ENCODE measurements at places on chromosomes 4 and X. TPM values are rescaled to one million over a fixed set of nuclear protein-coding genes. Genes with fewer than 3 reads are reported as not detected.

DNA sequence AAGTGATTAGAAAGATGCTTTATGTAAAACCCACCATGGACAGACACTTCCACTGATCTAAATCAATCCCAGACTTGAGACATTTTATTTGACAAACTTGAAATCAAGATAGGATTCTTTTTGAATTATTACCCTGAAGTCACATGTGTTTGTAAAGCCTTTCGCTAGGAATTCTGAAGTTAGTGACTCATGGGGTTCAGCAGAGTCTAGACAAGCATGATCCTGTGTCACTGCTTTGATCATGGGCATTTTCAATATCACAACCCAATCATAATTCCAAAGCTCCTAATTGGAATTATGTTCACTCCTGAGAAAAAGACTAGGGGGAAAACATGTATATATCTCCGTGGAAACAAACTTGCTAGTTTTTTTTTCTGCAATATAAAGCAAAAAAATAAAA lies 67.5 kb upstream of the BMP3 start:
- H3K36me3 ChIP-seq, result no peaks in the 10 kb centered on the region
- no peak overlapping the region for H3K27ac ChIP-seq
- no peak overlapping the region for H3K4me3 ChIP-seq
- DNase-seq, result no peak
- no peaks in the 10 kb centered on the region for H3K27me3 ChIP-seq

- H3K4me3 ChIP-seq, result no peak overlapping the region
- no peaks in the 10 kb centered on the region for H3K36me3 ChIP-seq
- DNase-seq, result no peak
- no peaks in the 10 kb centered on the region for H3K4me1 ChIP-seq
- no peak overlapping the region for H3K27ac ChIP-seq
Measured at GRCh38 chr4:146269228-146269653, 54.9 kb downstream of the REELD1 start.

DNA sequence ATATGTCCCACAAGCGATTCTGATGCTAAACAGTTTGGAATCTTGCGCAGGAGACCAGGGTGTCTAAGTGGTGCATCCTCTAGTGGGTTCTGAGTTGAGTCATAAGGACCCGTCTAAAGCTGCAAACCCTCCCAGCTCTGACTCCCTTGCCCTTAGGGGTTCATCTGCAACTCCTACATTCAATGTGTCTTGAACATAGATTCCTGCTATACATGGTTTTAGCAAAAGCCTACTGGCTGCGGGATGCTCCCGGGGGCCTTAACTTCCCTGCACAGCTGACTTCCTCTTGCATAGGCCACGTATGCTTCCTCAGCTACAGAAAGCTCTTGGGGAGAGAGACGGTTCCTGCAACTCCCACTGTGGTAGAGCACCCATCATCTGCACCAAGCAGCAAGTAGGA lies 236.7 kb downstream of the EVC2 start:
- no peaks in the 10 kb centered on the region for H3K4me1 ChIP-seq
- H3K36me3 ChIP-seq, result peaks cover 14% of the 10 kb centered on the region
- no peak overlapping the region for H3K4me3 ChIP-seq
- H3K27me3 ChIP-seq, result no peaks in the 10 kb centered on the region
- DNase-seq, result no peak

GRCh38 chrX:136488706-136489105 lies 959 bp downstream of the BRS3 start:
- H3K4me3 ChIP-seq, result no peak overlapping the region
- H3K27me3 ChIP-seq, result peaks cover 11% of the 10 kb centered on the region
- no peaks in the 10 kb centered on the region for H3K36me3 ChIP-seq
- H3K27ac ChIP-seq, result no peak overlapping the region
- no peaks in the 10 kb centered on the region for H3K4me1 ChIP-seq

GRCh38 chrX:13985697-13986435 lies 43.8 kb downstream of the GEMIN8 start:
- H3K4me1 ChIP-seq, result no peaks in the 10 kb centered on the region
- no peaks in the 10 kb centered on the region for H3K36me3 ChIP-seq
- DNase-seq, result no peak
- H3K27ac ChIP-seq, result no peak overlapping the region

- no peaks in the 10 kb centered on the region for H3K4me1 ChIP-seq
- no peaks in the 10 kb centered on the region for H3K27me3 ChIP-seq
- DNase-seq, result no peak
- H3K27ac ChIP-seq, result no peak overlapping the region
Measured at GRCh38 chr4:120838784-120839183, 83.7 kb downstream of the PRDM5 start.

- no peaks in the 10 kb centered on the region for H3K36me3 ChIP-seq
- no peaks in the 10 kb centered on the region for H3K27me3 ChIP-seq
- H3K27ac ChIP-seq, result peak overlapping the region; percentile 20
- no peaks in the 10 kb centered on the region for H3K4me1 ChIP-seq
Measured at GRCh38 chr4:24973404-24973746, 57.4 kb downstream of the LGI2 start.

- no peaks in the 10 kb centered on the region for H3K4me1 ChIP-seq
- no peak overlapping the region for H3K27ac ChIP-seq
- DNase-seq, result peak; percentile 59
- H3K36me3 ChIP-seq, result no peaks in the 10 kb centered on the region
- H3K27me3 ChIP-seq, result no peaks in the 10 kb centered on the region
Measured at GRCh38 chrX:8738588-8739189, 6.8 kb upstream of the ANOS1 start.

- H3K36me3 ChIP-seq, result no peaks in the 10 kb centered on the region
- no peak overlapping the region for H3K27ac ChIP-seq
- H3K27me3 ChIP-seq, result no peaks in the 10 kb centered on the region
- no peak for DNase-seq
- H3K4me3 ChIP-seq, result no peak overlapping the region
Measured at GRCh38 chrX:11164433-11164832, 53.3 kb downstream of the HCCS start.

- DNase-seq, result peak; percentile 19
- H3K27ac ChIP-seq, result no peak overlapping the region
- H3K27me3 ChIP-seq, result no peaks in the 10 kb centered on the region
- no peaks in the 10 kb centered on the region for H3K4me1 ChIP-seq
Measured at GRCh38 chr4:7424553-7425111, 10.1 kb downstream of the PSAPL1 start.

GRCh38 chr4:26061248-26061986 lies 147.4 kb downstream of the SMIM20 start:
- no peaks in the 10 kb centered on the region for H3K36me3 ChIP-seq
- H3K27me3 ChIP-seq, result no peaks in the 10 kb centered on the region
- no peak overlapping the region for H3K4me3 ChIP-seq
- peak; percentile 43 for DNase-seq
- H3K4me1 ChIP-seq, result no peaks in the 10 kb centered on the region
- no peak overlapping the region for H3K27ac ChIP-seq

DNA sequence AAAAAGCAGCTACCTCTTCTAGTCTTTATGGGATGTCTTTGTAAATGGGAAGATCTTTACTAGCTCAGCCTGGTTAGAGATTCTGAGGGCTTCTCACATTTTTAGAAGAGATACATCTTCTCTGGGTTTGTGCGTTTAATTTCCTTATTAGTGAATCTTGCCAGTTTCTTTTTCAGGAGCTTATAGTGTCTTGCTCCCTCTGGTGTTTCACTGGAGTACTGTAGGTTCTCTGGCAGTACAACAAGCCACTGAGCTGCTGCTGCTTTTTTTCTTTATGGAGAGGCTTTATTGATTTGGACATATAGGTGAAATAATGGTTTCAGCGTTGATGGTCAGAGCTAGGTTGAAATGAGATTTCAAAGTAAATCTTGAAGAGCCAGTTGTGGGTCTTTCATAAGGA lies 82.9 kb downstream of the LAS1L start:
- no peak overlapping the region for H3K4me3 ChIP-seq
- DNase-seq, result peak; percentile 20

GRCh38 chr4:110540581-110540980 lies 64.6 kb downstream of the ENPEP start:
- no peak overlapping the region for H3K4me3 ChIP-seq
- H3K27ac ChIP-seq, result no peak overlapping the region
- H3K36me3 ChIP-seq, result no peaks in the 10 kb centered on the region
- H3K4me1 ChIP-seq, result peaks cover 7% of the 10 kb centered on the region
- no peaks in the 10 kb centered on the region for H3K27me3 ChIP-seq

DNA sequence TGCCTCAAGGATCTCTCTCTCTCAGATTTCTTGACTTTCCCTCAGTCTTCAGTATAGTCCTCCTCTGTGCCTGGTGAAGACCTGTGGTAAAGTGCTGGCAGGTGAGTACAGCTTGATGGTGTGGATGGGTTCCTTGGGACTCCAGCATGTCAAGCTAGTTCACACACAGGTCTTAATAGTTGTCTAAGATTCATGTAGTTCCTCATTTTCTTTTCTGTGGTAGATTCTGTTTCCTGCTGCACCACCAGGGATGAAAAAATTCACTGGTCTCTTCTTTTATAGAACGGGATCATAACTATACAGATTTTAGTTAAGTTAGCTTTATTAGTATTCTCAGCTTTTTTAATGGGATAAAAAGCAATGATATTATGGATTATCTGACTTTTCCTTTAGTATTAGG lies 32.5 kb upstream of the PAQR3 start:
- no peaks in the 10 kb centered on the region for H3K36me3 ChIP-seq
- no peaks in the 10 kb centered on the region for H3K4me1 ChIP-seq
- DNase-seq, result no peak
- H3K4me3 ChIP-seq, result no peak overlapping the region
- peak overlapping the region; percentile 9 for H3K27ac ChIP-seq

DNA sequence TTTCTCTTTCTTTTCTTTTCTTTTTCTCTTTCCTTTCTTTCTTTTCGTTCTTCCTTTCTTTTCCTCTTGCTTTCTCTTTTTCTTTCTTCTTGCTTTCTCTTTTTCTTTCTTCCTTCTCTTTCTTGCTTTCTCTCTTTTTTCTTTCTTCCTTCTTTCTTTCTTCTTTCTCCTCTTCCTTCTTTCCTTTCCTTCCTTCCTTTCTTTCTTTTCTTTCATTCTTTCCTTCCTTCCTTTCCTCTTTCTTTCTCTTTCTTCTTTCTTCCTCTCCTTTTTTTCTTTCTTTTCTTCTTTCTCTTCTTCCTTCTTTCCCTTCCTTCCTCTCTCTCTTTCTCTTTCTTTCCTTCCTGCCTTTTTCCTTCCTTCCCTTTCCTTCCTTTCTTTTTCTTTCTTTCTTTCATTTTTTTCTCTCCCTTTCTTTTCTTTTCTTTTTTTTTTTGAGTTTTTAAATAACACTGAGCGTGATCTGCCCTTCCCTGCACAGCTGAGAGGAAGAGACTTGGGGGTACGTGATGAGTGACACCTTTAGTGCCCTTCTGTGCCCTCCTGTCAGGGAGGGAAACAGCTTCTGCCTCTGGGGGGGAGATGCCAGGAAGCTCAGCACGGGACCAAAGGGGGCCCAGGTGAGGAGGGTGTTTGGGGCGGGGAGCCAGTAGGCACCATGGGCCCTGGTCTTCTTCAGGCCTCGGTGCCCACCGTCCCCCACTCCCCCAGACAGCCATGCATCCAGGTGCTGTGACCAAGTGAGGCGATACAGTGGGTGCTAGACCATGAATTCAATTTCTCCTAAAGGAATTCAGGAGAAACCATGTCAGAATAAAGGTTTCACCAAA lies 36.6 kb upstream of the CDKN2AIP start:
- H3K27ac ChIP-seq, result peak overlapping the region; percentile 70
- no peaks in the 10 kb centered on the region for H3K36me3 ChIP-seq
- DNase-seq, result no peak
- no peaks in the 10 kb centered on the region for H3K27me3 ChIP-seq
- H3K4me3 ChIP-seq, result peak overlapping the region; percentile 46

DNA sequence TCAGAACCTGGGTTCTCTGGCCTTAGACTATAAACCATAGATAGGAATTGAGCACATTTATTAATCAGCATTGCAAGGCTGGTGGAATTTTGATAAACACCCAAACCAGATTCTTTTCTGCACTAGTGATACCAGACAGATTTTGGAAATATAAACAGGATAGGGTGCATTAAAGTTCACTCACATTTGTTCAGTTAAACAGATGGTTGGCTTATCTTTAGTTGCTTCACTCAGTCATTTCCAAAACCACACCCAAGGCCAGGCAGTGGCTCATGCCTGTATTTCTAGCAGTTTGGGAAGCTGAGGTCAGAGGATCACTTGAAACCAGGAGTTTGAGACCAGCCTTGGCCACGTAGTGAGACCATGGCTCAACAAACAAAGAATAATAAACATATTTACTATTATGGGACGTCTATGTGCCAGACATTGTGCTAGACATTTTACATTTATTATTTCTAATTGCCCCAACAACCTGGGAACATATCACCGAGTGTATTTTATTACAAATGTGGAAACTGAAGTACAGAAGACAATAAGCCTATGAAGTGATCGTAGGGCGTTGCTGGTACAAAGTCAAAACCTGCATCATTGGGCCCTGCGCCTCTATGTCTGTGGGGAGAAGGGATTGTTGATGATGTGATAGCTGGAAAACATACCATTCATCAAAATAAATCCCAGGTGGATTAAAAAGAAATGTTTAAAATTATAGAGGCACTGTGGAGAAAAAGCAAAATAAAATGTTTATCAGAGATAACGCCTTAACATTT lies 15.0 kb downstream of the ADD1 start:
- H3K36me3 ChIP-seq, result peaks cover 7% of the 10 kb centered on the region
- H3K4me1 ChIP-seq, result peaks cover 96% of the 10 kb centered on the region
- H3K27ac ChIP-seq, result peak overlapping the region; percentile 9
- H3K4me3 ChIP-seq, result no peak overlapping the region

DNA sequence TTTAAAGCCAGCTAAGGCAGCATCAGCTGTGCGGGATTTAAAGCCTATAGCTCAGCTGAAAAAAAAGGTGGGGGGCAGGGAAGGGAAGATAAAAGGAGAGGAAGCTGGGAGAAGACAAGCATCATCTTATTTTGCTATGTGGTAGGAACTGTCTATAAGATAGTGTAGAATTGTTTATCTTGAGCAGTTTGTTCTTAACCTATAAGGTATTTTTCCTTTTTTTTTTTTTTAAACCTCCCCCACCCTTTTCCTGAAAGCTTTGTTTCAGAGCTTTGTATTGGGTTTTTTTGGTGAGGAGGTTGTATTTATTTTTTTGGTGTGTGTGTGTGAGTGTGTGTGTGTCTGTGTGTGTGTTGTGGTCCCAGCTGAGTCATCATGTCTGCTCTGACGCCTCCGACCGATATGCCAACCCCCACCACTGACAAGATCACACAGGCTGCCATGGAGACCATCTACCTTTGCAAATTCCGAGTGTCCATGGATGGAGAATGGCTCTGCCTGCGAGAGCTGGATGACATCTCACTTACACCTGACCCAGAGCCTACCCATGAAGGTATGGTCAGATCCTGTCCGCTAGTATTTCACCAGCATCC lies 531 bp downstream of the RUFY3 start:
- H3K36me3 ChIP-seq, result no peaks in the 10 kb centered on the region
- H3K27me3 ChIP-seq, result no peaks in the 10 kb centered on the region
- peak; percentile 62 for DNase-seq
- peak overlapping the region; percentile 36 for H3K4me3 ChIP-seq
- H3K27ac ChIP-seq, result peak overlapping the region; percentile 68

Gene ZC4H2
- 2.2 TPM for total RNA-seq

Gene IL1RAPL2
- total RNA-seq, result not detected

Gene RAI2
- total RNA-seq, result 10.1 TPM

Gene MAGEA2
- not detected for total RNA-seq

Gene SUPT20HL1
- not detected for total RNA-seq

Gene HMGN5
- 2.2 TPM for total RNA-seq

Gene STPG2
- total RNA-seq, result 0.89 TPM

Gene TRIM75
- not detected for total RNA-seq

Gene ENPEP
- 11.9 TPM for total RNA-seq

Gene ATP2B3
- total RNA-seq, result 0.55 TPM
